BJ (cell line): ENCODE measurements at places on chromosomes 12 and 14.

GRCh38 chr12:95620171-95620570 is 68.9 kb upstream of the USP44 start:
- no peak for DNase-seq

- DNase-seq, result peak; percentile 68
Measured at GRCh38 chr12:106369624-106370346, 12.2 kb downstream of the POLR3B start.

DNA sequence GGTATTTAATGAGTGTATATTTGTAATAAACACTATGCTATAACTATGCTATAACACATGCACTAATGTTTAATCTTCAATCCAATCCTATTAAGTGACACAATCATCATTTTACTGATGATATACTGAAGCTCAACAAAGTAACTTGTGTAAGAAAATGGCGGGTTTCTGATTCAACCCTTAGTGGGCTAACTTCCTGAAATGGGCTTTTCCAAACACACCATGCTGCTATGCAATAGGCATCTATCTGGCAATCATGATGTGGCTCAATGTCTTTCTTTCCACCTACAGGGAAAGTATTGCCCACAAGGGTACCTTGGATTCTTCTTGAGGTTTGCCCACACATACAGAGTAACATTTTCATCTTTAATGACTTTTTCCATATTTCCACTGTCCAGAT is 48.3 kb downstream of the DNAI7 start:
- no peak for DNase-seq

DNA sequence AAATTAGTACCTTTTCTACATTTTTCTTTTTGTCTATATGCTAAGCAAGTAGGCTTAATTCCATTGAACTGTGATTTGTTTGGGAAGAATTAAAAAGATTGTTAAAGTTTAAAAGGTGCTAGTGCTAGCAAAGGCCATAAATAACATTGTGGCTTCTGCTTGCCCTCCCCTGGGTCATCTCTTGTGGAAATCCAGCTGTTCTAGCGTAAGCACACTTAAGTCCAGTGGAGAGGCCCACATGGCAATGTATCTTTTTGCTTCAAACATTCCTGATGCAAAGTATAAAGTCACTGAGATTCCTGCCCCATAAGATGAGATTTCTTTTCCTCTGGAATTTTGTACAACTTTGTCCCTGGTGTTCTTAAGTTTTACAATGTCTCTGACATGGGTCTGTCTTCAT is 14.4 kb upstream of the ERGIC2 start:
- DNase-seq, result no peak

DNA sequence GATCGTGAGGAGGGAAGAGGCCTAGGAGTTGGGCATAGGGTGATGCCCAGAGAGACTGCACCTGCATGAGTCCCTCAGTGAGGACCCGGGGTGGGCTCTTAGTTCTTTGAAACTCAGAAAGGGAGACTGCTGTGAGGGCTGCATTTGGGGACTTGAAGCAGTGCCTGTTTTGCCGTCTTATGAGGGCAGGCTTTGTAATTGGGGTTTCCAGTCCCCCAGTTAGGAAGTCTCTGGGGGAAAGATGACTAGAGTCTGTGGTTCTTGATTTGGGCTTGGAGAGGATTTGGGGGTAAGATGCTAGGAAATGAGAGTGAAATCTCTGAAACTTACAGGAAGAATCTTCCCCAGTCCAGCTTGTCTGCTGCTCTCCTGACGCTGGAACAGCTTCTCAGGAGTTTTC is 99.6 kb downstream of the ARF6 start:
- no peak for DNase-seq

DNA sequence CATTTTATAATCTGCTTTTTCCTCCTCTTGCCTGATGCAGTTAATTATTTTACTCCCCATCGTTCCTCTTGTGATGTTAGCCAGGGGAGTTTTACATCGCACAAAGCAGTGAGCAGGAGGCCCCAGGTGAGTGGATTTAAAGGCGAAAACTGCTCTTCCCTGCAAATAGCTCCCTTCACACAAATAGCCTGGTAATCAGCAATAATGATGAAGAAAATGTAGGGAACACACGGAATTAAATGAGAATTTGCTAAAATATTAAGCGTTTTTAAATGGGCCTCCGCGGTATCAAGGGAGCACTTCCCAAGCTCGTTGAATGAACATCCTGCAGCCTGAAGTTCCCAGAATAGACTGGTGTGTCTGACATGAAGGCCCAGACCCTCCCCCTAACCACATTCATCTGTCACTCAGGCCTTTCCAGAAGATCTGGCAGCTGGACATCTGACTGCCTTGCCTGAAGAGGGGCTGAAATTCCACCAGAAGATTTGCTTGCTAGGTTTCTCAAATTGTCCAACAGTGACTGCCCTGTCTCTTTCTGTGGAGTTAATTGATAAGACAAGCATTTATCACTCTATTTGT is 127.2 kb downstream of the CCDC60 start:
- no peak for DNase-seq

DNA sequence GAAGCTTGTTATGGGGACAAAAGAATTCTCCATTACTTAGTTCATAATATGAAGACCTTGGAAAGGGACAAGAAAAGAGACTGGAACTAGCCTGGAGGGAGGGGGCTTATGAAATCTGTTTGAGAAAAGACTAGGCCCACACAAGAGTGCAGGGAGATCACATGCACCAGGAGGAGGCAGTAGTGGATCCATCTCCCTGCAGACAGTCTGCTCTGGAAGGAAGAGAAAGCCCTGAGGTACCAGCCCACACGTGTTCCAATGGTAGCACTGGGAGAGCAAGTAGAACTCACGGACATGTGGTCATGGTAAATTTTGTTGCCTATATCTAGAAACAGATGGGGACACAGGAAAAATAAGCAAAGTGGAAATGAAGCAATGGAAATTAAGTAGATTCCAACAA is 445.4 kb downstream of the SOX5 start:
- no peak for DNase-seq

DNA sequence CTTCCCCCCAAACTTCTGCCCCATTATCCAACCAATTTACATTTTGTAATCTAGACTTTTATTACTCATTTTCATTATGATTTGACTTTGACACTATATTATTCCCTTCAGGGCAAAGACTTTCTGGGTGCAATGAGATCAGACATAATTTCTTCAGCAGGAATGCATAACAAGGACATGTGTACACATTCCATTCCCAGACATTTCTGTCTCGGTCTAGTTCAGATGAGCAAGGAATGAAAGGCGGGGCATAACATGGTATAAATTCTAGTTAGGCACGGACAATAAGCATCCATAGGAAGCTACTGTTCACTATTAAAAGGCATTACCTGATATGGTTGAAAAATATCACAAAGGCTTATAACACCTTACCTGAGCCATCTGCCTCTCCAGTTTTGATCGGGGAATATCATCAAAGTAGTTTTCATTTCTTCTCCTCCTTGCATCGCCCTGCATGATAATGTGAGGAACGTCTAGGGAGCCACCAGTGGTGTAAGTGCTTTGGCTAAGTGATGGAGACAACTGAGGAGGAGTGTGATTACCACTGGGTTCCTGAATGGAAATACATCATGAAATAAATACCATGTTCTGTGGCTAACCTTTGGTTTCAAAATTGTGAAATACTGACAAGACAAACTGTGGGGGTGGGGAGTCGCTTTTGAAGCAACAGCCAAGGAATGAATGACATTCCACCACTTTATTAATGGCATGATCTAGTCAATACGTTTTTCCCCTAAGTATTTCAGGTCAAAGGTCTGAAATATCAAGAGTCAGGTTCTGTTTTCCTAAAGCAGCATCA is 183.9 kb downstream of the APAF1 start:
- DNase-seq, result no peak

GRCh38 chr14:20472536-20473169 is 3.4 kb downstream of the PNP start:
- no peak for DNase-seq

GRCh38 chr14:24741871-24742270 is 107.9 kb upstream of the GZMB start:
- no peak for DNase-seq

DNA sequence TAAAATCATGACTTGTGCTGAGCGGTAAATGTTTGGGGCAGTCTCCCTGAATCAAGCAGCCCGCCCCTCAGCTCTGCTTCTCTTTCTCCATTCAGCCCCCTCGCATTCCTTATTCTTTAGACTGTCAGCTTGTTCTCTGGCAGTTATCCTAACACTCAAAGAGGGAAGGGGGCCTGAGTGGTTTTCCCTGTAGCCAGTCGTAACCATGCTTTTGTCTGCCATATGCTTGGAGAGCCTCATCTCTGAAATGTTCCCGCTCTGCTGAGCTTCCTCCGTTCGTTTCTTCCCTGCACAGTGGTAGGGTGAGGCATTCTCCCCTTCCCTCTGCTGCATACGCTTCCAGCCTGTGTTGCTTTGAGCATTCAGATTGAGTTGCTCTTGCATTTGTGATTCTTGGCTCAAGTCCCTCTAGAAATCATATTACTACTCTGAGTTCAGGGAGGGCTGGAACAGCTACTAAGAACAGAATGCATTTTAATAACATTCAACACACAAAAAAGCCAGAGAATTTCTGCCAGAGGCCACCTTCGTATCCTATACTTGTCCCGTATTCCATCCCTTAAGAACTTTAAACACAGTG is 119.7 kb downstream of the FBXL14 start:
- peak; percentile 55 for DNase-seq

DNA sequence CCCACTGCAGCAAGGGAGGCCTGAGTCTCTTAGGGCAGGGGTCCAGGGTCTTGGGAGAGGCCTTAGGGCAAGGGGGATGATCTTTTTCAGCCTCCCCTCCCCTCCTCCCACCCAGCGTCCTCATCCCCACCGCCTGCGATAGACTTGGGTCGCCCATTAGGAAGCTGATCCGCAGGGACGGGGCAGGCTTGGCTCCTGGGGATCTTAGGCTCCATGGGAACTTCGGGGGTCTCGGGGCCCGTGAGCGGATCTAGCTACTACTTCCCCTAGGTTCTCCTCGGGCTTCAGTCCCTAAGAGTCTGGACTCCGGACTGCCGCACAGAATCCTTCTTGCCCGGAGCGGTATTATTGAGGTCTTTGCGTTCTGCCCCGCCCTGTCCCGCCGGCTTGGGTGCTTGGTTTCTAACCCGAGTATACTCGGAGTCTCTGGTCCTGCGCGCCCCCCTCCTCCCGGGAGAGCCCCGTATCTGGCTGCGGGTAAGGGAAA is 2.2 kb upstream of the PTHLH start:
- DNase-seq, result no peak

DNA sequence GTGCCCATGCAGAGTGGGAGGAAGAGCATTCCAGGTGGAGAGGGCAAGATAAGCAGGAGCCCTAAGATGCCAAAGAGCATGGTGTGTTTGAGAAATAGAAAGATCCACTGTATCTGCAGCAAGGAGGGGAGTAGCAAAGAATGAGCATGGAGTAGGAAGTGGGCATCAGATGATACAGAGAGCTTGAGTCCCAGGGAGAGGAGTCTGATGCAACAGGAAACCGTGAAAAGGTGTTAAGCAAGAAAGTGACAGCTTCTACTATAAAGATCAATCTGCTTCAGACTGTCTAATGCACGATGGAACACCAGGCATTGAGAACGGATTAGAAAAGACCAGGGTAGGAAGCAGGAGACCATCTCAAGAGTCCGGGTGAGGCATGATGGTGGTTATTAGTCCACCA is 12.3 kb upstream of the GPRC5D start:
- no peak for DNase-seq

- no peak for DNase-seq
Measured at GRCh38 chr12:89225401-89225800, 126.9 kb downstream of the DUSP6 start.
